ENCODE measurements at places on chromosomes 4 and X.
A peak's percentile ranks its signal among the peaks of the same experiment; 100 is the strongest.

DNA sequence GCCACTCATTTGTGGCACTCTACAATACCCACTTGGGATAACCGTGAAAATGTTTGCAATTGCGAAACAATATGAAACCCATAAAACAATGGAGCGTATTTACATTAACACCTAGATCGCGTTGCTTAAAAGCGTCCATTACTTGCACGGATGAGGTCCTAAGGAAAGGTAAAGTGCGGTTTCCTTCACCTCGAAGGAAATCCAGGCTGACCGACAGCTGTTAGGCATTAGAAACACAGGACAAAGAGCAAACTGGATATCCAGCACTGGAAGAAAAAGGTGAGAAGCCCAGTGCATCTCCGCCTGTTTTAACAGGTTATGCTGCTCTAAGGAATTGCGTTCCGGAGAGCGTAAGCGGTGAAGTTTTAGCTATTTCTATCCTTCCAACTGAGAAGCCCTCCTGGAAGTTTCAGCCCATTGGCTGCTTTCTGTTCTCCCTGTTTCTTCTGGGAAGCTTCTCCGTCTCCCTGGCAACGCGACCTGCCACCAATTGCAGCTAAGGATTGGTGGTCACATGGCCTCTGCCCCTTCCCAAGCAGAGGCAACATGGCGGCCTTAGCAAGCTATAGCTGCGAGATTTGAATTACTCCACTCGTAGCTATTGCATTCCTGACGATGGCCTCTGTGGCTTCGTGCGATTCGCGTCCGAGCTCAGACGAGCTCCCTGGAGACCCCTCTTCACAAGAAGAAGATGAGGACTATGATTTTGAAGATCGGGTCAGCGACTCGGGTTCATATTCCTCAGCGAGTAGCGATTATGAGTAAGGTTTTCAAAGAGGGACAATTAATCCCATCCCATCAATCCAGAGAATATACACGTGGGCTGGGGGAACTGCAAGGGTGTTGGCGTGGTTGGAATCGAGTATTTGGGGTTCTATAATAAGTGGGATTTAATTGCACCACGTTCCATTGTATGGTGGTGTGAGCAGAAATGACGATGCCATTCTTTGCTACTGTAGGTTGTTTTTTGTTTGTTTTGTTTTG is at the start of gene INTU:
Gene INTU, plus strand, starts transcription at position 538 of the 984 bp plus-strand sequence. Its CDS starts 78 bp downstream, at position 616.
- peaks cover 1% of the 10 kb centered on the region for H3K36me3 ChIP-seq
- peaks cover 11% of the 10 kb centered on the region for H3K4me1 ChIP-seq
- H3K4me3 ChIP-seq: peak within 1 kb of the TSS; percentile 80
- no peak within 1 kb of the TSS for H3K27ac ChIP-seq
- peak; percentile 44 for DNase-seq
- peaks cover 47% of the 10 kb centered on the region for H3K27me3 ChIP-seq

- H3K4me1 ChIP-seq: peaks cover 4% of the 10 kb centered on the region
- H3K27me3 ChIP-seq: no peaks in the 10 kb centered on the region
- no peak overlapping the region for H3K27ac ChIP-seq
Measured at GRCh38 chr4:85823295-85823694, 348.3 kb downstream of the ARHGAP24 start.

- peaks cover 23% of the 10 kb centered on the region for H3K27me3 ChIP-seq
- H3K4me3 ChIP-seq: no peak overlapping the region
- no peak for DNase-seq
- H3K36me3 ChIP-seq: no peaks in the 10 kb centered on the region
- no peak overlapping the region for H3K27ac ChIP-seq
Measured at GRCh38 chr4:147041376-147041775, 95.7 kb upstream of the TTC29 start.

DNA sequence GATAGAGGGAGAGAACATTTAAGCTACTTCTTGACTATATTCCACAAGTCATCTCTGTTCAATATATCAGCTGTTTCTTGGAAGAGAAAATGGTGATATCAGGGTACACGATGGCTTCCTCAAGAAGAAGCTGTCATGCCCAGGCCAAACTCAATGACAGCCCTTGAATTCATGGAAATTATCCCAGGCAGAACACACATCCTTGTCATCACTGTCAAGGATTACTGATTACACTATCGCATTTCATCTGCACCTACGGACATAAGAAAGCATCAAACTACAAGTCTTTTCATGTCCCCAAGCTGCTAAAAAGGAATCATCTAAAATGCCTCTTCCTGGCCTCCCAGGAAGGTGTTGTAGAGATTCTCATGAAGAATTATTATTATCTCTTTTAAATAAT is 165.2 kb upstream of the SLC7A11 start:
- H3K27me3 ChIP-seq: peaks cover 3% of the 10 kb centered on the region
- no peak overlapping the region for H3K27ac ChIP-seq
- H3K4me3 ChIP-seq: no peak overlapping the region

GRCh38 chr4:78426972-78427371 is 124.6 kb upstream of the ANXA3 start:
- H3K27me3 ChIP-seq: peaks cover 8% of the 10 kb centered on the region
- H3K4me1 ChIP-seq: no peaks in the 10 kb centered on the region
- no peak overlapping the region for H3K4me3 ChIP-seq
- no peaks in the 10 kb centered on the region for H3K36me3 ChIP-seq
- no peak for DNase-seq
- no peak overlapping the region for H3K27ac ChIP-seq

GRCh38 chr4:4625488-4625887 is 83.6 kb upstream of the STX18 start:
- no peak overlapping the region for H3K4me3 ChIP-seq
- H3K36me3 ChIP-seq: no peaks in the 10 kb centered on the region
- DNase-seq: no peak
- H3K27me3 ChIP-seq: no peaks in the 10 kb centered on the region
- no peak overlapping the region for H3K27ac ChIP-seq

DNA sequence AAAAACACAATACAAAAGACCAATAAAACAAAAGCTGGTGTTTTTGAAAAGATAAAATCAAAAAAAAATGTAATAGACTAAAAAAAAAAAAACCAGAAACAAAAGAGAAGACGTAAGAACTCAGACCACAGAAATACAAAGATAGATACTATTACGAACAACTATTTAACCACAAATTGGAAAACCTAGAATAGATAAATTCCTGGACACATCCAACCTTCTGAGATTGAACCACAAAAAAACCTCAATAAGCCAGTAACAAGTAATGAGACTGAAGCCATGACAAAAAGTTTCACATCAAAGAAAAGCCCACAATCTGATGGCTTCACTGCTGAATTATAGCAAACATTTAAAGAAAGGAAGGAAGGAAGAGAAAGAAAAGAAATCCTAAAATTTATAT is 16.2 kb downstream of the RCHY1 start:
- no peaks in the 10 kb centered on the region for H3K27me3 ChIP-seq
- peaks cover 49% of the 10 kb centered on the region for H3K36me3 ChIP-seq
- H3K4me1 ChIP-seq: peaks cover 16% of the 10 kb centered on the region
- no peak overlapping the region for H3K4me3 ChIP-seq
- no peak for DNase-seq

- H3K36me3 ChIP-seq: no peaks in the 10 kb centered on the region
- DNase-seq: no peak
- H3K4me1 ChIP-seq: no peaks in the 10 kb centered on the region
- no peak within 1 kb of the TSS for H3K4me3 ChIP-seq
- H3K27ac ChIP-seq: no peak within 1 kb of the TSS
- no peaks in the 10 kb centered on the region for H3K27me3 ChIP-seq
Measured at GRCh38 chrX:27981349-27981748, at the start of gene DCAF8L1. TSS of gene DCAF8L1 (minus strand) at chrX:27981449. CDS start at chrX:27981334, 115 bp downstream.

- H3K27ac ChIP-seq: peak overlapping the region; percentile 77
- peak overlapping the region; percentile 10 for H3K4me3 ChIP-seq
Measured at GRCh38 chrX:13074297-13075262, 30.2 kb upstream of the FAM9C start.

DNA sequence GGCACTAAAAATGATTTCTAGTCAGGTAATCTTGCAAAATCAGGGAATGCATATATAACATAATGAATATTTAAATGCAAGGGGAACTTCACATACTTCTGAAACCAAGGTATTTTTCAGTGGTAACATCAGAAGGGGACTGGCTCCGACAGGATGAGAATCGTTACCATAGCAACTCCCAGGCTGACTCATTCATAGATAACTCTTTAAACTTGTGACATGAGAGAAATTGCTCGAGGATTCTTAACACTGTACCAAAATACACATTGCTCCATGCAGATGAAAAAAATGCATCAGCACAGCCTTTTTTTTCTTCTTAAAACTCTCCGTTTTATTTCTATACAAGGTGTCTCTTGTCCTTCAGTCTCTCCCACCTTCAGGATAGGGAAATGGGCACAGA is 114.3 kb downstream of the GABRB1 start:
- H3K4me3 ChIP-seq: no peak overlapping the region
- H3K27me3 ChIP-seq: peaks cover 3% of the 10 kb centered on the region
- no peaks in the 10 kb centered on the region for H3K36me3 ChIP-seq
- H3K27ac ChIP-seq: no peak overlapping the region

GRCh38 chr4:15331930-15332329 is 95.9 kb upstream of the C1QTNF7 start:
- H3K4me3 ChIP-seq: no peak overlapping the region
- no peak for DNase-seq
- H3K27ac ChIP-seq: no peak overlapping the region
- no peaks in the 10 kb centered on the region for H3K36me3 ChIP-seq
- H3K4me1 ChIP-seq: no peaks in the 10 kb centered on the region
- no peaks in the 10 kb centered on the region for H3K27me3 ChIP-seq

DNA sequence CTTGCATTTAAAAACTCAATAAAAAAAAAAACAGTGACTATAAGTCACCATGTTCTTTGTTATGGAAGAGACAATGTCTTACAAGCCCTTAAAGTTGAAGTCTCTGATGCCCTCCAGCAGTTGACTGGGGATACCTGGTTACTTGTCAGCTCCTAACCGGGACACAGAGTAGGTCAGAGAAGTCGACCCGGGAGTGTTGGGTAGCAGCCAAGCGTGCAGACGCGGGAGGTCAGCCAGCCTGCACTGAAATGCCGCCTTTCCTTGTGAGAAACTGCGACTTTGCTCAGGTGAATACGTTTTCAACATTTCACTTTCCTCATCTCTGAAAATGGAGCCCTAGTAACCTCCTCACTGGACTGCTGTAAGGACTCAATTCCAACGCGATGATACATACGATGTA is 81.8 kb downstream of the F11 start:
- no peak overlapping the region for H3K27ac ChIP-seq
- H3K4me3 ChIP-seq: no peak overlapping the region
- peaks cover 3% of the 10 kb centered on the region for H3K27me3 ChIP-seq
- H3K36me3 ChIP-seq: no peaks in the 10 kb centered on the region
- H3K4me1 ChIP-seq: no peaks in the 10 kb centered on the region
